ENCODE measurements at places on chromosomes 7 and 10.

DNA sequence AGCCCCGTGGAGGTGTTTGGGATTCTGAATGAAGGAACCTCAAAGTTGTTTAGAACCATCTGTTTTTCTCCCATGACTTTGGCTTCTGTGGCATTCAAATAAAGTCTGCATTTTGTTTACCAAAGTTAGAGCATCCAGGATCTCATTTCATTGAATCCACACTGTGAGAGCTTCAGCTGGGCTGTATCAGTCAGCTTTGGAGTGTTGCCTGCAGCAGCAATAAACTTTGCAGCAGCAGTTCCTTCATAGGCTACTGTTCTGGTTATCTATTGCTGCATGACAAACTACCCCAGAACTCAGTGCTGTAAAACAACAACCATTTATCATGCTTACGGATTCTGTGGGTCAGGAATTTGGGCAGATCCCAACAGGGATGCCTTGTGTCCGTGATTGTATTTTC is 1575.2 kb upstream of the LRRTM3 start:
- no peak for DNase-seq

DNA sequence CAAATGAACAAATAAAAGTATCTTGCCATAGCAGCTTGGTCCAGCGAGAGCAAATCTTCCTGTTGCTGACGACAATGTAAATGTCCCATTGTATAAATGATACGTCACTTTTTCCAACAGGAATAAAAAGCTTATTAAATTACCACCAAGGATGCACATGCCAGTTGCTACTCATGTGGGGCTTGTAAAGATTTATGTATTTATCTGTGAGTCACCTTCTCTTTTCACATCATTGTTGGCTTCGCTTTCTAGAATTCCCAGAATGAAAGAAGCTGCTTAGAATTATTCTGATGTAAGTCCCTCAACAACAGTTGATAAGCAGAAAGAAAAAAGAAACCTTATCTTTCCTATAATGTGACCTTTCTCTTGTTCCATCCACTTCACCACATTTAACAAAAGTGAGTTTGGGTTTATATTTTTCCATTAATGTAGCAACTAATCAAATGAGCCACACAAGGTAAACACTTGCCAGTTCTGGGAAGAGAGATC is 22.4 kb downstream of the DNAJC12 start:
- DNase-seq: no peak

DNA sequence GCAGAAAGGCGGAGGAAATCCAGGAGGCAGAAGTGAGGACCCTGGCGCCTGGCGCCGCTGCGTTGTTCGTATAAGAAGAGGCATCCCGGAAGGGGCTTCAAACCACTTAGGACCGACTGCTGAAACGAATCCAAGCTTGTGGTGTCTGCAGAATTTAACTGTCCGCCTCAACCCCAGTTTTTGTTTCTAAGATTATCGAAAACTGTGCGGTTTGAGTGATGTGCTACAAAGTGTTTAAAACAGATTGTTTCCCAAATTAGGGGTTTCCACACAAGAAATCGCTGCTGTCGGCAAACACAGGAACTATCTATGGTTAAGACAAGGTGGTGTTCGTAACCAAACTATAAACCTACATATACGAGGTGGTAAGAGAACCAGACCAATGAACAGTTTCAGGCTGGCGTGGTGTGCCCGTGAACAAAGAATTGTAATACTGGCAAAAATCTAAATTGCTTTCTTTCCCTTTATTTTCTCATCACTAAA is 835 bp upstream of the DGKI start:
- DNase-seq: peak; percentile 48

DNA sequence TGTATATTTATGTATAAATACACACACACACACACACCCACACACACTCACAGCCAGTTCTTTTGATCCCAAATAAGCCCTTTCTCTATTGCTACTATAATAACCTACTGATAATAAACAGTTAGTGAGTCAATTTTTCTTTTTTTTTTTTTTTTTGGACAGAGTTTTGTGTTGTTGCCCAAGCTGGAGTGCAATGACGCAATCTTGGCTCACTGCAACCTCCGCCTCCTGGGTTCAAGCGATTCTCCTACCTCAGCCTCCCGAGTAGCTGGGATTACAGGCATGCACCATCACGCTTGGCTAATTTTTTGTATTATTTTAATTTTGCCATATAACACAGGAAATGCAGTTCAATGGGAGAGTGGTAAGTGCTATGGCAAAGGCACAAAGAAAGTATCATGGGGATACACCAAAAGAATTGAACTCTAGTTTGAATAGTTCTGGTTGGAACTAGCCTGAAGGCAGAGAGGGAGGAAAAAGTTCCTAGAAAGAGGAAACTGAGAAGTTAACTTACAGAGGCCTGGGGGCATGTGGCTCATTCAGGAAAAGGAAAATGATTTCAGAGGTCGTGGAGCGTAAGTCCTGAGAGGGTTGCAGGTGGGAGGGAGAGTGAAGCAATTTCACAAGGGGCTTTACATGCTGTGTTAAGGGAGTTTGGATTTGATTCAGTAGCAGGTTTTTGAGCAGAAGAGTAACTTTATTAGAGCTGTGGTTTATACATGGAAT is 44.4 kb upstream of the JCAD start:
- no peak for DNase-seq

GRCh38 chr7:33534833-33535232 is 370.5 kb upstream of the BMPER start:
- DNase-seq: no peak

DNA sequence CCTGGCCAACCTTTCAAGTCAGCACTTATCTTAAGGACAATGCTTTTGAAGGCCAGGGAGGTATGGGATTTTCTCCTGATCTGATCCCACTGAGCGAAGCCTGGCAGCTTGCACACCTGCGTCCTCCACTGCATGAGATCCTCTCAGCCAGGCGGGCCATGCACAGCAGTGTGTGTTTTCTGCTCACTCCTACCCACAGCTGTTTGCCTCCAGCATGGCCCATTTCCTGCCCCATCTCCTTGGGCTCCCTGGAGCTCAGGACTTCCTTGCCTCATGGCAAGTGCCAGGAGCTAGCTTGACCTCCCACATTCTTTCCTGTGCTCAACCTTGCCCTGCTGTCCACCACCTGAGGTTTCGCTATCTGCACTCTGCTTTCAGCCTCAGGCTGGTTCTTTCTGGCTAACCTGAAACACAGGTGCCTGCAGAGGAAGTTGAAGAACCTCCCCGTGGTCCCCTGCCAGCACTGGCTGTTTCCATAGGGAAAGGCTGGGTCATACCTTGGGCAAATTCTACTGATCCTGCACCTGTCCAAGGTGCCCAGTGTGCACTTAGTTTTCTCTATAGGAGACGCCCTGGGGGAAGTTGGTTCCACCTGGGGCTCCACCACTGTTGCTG is 43.9 kb upstream of the EEPD1 start:
- DNase-seq: no peak
